ENCODE measurements at places on chromosomes 11 and 22.
A peak's percentile ranks its signal among the peaks of the same experiment; 100 is the strongest.

- peak; percentile 61 for DNase-seq
Observed at GRCh38 chr11:60899046-60899936, 7.1 kb downstream of the PRPF19 start.

GRCh38 chr22:49551446-49551845 lies 276.2 kb downstream of the BRD1 start:
- no peak for DNase-seq

GRCh38 chr11:111980062-111980461 lies 42.9 kb downstream of the DIXDC1 start:
- no peak for DNase-seq

- no peak for DNase-seq
Observed at GRCh38 chr11:132453406-132453805, 1078.9 kb downstream of the OPCML start.

- no peak for DNase-seq
Observed at GRCh38 chr11:115133475-115134209, 370.6 kb downstream of the CADM1 start.

- peak; percentile 50 for DNase-seq
Observed at GRCh38 chr11:57567515-57568329, at the start of gene UBE2L6. Gene UBE2L6, minus strand, starts transcription at chr11:57567672. Its CDS starts 61 bp downstream, at chr11:57567611.

DNA sequence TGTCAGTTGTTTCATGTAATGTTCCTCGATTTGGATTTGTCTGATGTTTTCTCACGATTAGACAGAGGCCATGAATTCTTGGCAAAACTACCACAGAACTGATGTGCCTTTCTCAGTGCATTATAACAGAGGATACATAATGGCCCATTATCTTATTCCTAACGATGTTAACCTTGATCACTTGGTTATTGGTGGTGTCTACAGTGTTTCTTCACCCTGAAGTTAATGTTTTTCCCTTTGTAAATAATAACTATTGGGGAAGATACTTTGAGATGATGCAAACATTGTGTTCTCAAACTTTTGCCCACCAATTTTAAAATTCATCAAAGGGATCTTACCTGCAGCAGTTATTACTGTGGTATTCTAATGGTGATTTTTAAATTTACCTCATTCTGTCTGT lies 13.1 kb downstream of the RAB6A start:
- DNase-seq = no peak

DNA sequence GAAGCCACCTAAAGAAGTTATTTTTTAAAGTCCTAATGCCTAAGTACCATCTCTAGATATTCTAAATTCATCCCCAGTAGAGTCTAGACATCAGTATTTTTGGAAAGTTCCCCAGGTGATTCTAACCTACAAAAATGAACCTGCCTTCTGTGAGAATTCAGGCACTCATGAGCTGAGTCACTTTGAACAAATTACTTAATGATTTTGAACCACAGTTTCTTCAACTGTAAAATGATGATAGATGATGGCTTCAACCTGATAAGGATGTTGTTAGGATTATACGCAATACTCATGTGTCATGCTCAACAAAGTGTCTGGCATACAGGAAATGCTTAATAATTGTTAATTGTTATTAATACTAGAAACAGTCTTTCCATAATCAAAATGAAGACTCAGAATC lies 82.8 kb upstream of the OR5AK2 start:
- no peak for DNase-seq

GRCh38 chr11:37946155-37946766 lies 1348.2 kb upstream of the RAG2 start:
- no peak for DNase-seq

- no peak for DNase-seq
Observed at GRCh38 chr22:46549971-46550641, 12.7 kb upstream of the CELSR1 start.

DNA sequence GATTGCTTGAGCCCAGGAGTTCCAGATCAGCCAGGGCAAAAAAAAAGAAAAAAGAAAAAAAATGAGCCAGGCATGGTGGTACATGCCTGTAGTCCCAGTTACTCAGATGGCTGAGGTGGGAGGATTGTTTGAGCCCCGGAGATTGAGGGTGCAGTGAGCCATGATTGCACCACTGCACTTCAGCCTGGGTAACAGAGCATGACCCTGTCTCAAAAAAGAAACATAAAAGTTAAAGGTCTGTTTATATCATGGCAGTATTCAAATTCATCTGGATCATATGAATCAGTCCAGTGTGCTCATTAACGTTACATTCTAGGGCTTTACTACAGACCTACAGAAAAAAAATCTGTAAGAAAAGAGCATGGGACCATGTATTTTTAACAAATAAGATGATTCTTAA lies 13.9 kb downstream of the HSD17B12 start:
- DNase-seq = no peak

GRCh38 chr11:57647960-57648800 lies 1.5 kb downstream of the YPEL4 start:
- DNase-seq = no peak

DNA sequence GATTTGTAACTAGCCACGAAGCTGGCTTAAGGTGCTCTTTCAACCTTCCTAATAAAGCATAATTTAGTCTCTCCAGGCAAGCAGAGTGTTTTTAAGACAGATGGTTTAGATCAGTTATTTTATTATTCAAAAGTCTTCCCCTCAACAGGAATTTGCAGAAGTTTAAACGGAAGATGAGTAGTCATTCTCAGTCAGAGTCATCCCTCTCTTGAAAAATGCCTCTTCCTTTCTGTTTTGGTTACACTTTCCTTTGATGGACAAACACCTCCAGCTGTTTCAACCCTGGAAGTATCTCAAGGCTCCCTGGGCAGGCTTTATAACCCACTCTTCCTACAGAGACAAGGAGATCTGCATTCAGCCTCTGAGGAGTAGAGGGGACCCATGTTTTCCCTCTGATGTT lies 60.3 kb upstream of the POU2AF2 start:
- DNase-seq = no peak

- DNase-seq = no peak
Observed at GRCh38 chr11:126149759-126150625, 61.5 kb downstream of the RPUSD4 start.

GRCh38 chr11:17923217-17923616 lies 89.6 kb downstream of the SERGEF start:
- DNase-seq = no peak

DNA sequence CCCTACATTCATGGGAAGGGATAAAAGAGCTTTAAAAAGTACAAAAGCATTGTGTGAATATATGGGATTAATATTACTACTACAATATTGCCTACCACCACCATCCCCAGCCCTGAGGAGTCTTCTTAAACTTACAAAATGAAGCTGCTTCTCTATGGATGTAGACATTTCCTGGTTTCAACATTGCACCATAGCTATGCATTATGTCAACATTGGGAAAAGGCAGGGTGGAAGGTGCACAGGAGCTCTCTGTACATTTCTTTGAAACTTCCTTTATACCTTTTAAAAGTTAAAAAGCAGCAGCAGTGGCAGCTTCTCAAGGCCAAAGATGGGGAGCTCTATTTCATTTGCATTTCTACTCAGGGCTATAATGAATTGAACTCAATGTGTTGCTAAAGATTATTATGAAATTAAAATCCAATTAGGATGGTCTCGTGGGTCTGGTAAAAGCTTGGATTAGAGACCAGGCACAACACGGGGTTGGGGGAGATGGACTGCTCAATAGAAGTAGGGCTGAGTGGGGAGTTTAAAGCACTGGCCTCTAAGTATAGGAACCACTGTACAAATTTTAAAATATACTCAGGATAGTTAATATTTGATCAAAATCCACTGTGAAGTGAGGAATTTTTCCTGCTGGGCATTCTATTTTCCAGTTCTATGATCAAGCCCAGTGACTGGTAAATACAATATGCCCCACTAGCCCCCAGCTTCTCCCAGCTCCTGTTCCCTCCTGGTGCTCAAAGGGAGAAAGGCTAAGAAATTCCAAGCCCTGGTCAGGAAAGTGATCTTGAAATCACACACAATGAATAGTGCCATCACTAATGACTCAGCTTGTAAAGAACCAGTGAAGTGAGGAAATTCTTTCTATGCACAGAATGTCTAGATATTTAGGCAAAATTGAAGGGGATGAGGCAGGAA lies 362.7 kb upstream of the CCDC90B start:
- DNase-seq = no peak

GRCh38 chr11:76564364-76564763 lies 106.2 kb downstream of the LRRC32 start:
- no peak for DNase-seq

DNA sequence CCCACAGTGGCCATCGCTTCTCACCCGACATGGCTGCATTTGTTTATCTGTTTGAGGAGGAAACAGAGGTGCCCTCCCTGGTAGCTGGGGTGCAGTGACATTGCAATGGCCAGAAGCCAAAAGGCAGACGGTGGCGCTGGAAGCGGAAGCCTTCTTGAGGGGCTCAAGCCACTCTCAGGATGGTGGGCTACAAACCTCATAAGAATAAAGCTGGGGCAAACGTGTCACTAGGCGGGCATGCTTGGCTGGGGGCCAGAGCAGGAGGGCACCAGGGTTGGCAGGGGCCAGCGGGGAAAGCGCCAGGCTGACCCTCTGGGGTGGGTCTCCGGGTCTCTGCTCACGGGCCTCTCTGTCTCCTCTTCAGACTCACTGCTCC lies 12.6 kb downstream of the TNNT3 start:
- DNase-seq = no peak

DNA sequence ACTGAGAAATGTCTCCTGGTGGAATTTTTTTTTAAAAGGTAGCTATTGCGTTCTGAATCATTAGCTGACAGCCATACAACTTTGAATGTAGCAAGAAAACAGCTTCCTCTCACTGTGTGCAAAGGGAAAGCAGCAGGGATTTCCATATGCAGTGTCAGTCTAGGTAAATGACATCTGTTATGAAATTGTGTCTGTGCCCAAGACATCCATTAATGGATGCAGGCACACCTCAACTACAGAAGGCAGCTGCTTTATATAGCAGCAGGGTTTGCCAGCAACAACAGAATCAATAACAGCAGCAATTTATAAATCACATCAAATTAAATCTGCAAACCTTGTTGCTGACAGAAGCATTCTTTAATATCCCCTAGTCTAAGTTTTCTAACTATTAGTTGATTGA lies 745.3 kb upstream of the RAG2 start:
- DNase-seq = no peak

- DNase-seq = no peak
Observed at GRCh38 chr11:32573228-32573627, 10.4 kb upstream of the EIF3M start.

DNA sequence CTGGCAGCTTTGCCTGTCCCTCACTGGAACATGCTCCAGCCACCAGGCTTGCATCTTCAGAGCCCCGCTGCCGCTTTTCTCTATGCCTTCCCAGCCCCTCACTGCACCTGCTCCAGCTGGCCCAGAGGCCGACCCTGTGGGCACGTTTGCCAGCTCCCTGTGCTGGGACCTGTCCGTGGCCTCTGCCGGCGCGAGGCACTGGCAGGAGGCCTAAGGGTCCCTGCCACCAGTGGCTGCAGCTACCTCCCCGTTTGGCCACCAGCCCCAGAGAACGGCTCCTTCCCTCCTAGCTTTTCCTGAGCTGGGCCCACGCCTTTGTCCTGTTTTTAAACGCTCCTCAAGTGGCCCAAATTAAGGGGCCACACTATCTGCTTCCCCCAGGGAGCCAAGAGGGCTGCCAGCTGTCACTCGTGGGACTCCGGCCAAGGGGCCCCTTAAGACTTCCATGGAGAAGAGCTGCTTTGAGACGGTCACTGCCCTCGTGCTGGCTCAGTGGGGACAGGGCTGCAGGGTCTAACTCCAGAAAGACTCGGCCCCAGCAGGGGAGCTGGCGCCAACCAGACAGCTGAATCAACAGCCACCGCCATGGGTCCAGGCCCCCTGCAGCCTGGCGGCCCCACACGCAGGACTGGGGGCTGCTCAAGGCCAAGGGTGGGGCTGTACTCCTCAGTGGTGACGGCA lies 24.6 kb upstream of the WNT7B start:
- no peak for DNase-seq

- no peak for DNase-seq
Observed at GRCh38 chr11:62707277-62707861, at the start of the genes BSCL2 and GNG3. Gene BSCL2, minus strand, starts transcription at chr11:62707424. Its CDS starts 229 bp downstream, at chr11:62707195. Gene GNG3, plus strand, starts transcription at chr11:62707676. Its CDS starts 620 bp downstream, at chr11:62708296.

DNA sequence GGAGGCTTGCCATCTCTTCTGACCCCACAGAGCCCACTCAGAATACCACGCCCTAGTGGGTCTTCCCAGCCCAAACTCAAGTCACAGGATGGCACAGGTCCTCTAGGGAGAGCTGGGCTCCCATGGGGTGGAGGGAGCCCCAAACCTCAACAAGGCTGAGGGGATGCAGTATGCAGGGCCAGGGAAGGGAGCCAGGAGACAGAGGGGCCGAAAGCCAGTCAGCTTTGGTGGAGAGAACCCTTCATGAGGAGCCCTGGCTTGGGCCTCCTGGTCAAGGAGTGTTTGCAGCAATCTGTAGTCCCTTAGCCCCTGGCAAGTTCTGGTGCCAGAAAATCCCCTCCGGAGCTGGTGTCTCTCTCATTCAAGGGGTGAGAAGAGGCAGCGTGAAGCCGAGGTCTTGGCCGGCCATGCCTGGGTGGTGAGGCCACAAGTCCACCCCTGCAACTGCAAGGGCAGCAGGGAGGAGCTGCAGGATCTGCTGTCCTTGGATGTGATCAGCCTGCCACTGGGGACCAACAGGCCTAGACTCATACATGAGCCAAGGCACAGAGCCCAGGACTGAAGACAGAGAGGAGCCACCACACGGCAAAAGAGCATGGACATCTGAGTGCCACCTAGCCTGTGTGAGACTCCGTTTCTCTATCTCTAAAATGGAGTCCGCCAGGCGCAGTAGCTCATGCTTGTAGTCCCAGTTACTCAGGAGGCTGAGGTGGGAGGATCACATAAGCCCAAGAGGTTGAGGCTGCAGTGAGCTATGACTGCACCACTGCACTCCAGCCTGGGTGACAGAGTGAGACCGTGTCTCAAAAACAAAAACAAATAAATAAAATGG lies 24.1 kb downstream of the NEAT1 start:
- DNase-seq = no peak

DNA sequence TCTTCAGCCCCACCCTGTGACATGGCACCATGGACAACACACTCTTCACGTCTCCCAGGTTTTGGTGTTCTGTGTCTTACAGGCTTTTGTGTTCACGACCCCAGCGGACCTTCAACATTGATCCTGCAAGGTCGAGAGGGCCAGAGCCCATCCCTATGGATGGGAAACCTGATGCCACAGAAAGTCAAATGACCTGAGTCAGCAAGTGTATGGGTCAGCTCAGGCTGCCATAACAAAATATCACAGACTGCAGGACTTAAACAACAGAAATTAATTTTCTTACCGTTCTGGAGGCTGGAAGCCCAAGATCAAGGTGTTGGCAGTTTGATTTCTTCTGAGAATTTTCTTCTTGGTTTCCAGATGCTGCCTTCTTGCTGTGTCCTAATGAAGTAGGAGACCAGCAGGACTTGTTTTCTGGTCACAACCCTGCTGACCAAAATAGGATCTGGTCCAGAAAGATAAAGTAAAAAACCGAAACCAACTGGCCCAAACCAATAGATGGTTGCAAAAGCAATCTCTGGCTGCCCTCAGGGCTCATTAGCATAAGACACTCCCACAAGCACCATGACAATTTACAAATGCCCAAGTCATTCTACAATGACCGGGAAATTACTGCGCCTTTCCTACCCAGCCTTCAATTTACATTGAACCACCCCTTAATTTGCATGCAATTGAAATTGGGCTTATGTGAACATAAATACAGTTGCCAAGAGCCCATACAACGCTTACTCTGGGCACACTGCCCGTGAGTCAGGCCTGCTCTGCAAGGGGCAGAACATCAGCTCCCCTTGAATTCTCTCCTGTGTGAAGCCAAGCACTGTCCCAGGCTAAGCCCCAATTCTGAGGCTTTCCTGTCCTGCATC lies 113.9 kb downstream of the RPS6KA4 start:
- DNase-seq = no peak

GRCh38 chr22:20802452-20802851 lies 28.5 kb downstream of the SERPIND1 start:
- no peak for DNase-seq

Measured in HTR-8/SVneo (cell line).